Bronchial smooth muscle cell (primary cell): ENCODE measurements at places on chromosomes 3 and 15. TPM values are rescaled to one million over a fixed set of nuclear protein-coding genes. Genes with fewer than 3 reads are reported as not detected.

Gene RNU5B-1
- not detected in 2 replicates for total RNA-seq

Gene CASR
- not detected in 2 replicates for total RNA-seq

Gene NAALADL2
- total RNA-seq = 7.4 and 9.5 TPM in 2 replicates

Gene FBXO40
- not detected in 2 replicates for total RNA-seq

Gene C3orf38
- total RNA-seq = 29.8 and 30.1 TPM in 2 replicates
